ENCODE measurements at places on chromosomes 2 and 18.

DNA sequence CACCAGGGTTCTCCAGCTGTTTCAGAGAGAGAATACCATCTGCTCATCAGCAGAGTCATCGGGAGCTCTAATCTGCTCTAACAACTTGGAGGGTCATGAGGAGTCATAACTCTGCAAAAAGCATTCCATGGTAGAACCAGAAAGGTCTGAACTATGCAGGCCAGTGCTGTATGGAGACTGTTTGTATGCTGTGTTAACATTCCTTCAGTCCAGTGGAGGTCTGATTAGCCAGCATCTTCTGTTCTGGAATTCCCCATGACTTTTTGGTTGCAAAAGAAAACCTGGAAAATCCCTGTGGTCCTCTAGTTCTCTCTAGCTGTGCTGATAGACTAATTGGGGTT is 9.4 kb upstream of the ITGB6 start:
- no peak for DNase-seq

GRCh38 chr18:37484983-37485834 is 80.4 kb downstream of the CELF4 start:
- no peak for DNase-seq

- no peak for DNase-seq
Observed at GRCh38 chr2:31384351-31384750, 30.2 kb downstream of the XDH start.

DNA sequence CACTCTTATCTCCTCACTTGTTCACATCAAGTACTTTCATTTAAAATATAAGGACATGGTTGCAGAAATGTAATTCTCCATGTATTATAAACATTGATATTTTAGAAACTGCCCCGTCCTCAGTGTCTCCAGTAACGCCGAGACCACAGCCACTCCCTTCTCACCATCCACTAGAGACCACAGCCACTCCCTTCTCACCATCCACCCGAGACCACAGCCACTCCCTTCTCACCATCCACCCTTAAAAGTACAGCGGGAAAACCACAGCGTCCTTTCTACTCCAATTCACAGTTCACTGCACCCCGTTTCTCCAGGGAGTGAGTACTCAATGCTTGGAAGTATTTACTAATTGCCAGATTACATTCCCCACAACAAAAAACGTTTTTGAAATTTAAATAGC is 1452.2 kb upstream of the ACVR2A start:
- DNase-seq: no peak

DNA sequence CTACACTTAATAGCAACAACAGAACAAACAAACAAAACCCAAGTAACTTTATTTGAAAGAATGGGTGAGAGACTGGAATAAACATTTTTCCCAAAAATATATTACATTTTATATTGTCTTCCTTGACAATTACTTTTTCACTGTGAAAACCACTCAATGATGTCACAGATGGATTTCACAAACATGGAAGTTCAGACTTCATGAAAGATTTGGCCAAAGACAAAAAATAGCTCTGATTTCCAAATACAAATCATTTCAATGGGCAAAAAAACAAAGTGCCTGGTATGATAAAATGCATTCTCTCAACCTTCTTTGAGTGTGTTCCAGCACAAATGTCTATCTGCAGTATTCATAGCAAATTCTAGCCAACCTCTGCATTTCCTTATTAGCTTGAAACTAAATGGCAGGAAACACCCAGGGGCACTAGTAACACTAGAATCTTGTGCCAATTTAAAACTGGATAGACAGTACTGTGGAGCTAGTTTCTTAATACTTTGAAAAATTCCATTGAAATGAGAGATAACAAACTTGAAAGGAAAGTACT is 28.5 kb upstream of the NAPG start:
- DNase-seq: no peak

DNA sequence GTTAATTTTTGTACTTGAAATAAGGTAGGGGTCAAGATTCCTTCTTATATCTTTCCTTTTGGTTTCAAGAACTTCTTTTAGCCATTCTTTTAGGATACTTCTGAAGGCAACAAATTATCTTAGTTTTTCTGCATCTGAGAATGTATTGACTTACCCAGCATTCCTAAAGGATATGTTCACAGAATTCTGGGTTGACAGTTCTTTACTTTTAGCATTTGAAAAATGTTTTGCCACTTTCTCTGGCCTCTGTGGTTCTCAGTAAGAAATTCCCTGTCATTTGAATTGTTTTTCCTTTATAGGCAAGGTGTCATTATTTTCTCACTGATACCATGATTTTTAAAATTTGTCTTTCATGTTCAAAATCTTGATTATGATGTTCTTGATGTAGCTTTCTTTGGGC is 162.4 kb downstream of the GALNT1 start:
- DNase-seq: no peak

DNA sequence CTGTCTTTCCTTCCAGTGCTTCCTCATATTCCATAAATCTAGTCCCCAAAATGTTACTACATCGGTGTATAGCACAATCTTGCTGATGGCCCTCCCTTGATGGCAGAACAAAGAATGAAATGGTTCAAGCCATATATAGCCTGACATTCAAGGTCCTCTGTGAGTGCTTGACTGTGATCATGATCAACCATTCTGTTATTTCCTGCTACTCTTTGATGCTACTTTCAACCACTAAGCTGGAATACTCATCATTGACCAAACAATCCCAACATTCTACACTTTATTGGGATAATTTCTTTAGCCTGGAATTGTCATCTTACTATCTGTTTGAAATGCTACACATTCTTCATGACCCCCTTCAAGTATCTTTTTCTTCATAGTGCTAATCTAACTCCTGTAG is 633.9 kb downstream of the PLCL1 start:
- no peak for DNase-seq

- no peak for DNase-seq
Observed at GRCh38 chr2:19357402-19358241, 801 bp downstream of the OSR1 start.

- DNase-seq: no peak
Observed at GRCh38 chr2:24520175-24520574, 29.1 kb downstream of the NCOA1 start.
